ENCODE measurements at places on chromosomes 12 and 14.

DNA sequence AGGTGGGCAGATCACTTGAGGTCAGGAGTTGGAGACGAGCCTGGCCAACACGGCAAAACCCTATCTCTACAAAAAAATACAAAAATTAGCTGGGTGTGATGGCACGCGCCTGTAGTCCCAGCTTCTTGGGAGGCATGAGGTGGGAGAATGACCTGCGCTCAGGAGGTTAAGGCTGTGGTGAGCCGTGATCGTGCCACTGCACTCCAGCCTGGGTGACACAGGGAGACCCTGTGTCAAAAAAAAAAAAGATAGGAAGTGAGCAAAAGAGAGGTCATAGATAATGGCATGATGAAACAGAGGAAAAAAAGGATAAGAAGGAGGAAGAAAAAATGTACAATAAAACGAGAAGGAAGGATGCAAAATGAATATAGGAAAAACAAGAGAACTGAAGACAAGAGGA is 159.5 kb downstream of the ETV6 start:
- DNase-seq: no peak

DNA sequence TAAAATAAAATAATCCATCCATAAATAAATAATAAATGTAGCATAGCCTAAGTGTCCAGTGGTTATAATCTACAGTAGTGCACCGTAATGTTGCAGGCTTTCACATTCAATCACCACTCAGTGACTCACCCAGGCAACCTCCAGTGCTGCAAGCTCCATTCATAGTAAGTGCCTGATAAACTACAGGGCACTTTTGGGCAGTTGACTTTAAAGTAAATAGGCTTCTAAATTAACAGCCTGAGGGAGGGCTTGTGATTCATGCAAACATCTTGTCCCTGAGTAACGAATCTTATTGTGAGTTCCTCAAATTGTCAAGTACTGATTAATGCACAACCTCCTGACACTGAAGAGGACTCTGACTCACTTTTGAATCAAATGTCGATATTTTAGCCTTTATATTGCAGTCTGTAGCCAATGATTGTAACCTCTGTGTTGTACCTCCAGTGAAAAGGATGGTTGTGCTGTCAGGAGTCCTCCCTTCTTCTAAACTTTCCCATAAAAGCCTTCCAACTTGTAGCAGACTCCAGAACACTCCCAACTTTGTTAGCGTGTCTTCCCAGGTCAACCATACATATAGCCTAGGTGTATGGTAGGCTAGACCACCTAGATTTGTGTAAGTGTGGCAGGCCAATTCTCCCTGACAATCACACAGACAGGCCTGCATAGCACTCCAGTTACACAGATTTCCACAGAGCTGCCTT is 55.0 kb upstream of the BICD1 start:
- DNase-seq: no peak

DNA sequence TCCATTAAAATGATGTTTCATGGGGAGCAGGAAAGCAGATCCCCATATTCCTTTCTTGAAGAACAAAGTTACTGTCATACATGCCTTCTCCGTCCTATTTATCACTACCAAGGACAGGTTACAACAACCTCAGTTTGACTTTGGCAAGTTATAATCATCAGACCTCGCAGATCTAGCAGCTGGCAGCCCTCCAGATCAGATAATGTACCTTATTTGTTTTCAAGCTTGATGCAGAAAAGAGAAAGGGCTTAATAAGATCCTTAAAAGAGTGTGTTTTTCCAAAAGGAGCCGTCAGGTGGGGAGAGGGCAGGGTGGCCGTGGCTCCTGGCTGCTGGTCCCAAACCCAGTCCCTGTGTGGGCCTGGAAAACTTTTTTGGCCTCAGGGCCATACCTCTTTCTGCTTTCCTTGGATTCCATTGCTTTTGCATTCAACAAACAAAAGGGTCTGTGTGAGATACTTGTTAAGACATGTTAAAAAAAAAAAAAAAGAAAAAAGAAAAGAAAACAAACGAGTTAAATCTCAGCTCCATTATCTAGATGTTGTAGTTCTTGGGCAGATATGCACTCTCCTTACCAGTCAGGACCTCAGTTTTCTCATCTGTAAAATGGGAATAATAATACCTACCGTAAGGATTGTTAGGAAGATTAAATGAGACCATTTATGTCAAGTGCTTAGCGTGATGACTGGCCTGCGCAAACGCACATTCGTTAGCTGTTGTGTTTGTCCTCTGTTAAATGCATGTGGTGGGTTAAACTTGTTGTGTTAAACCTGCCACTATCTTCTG is 64.6 kb downstream of the B4GALNT3 start:
- no peak for DNase-seq

- DNase-seq: no peak
These were observed 107.8 kb downstream of the CRACR2A start for GRCh38 chr12:3645091-3645490.

GRCh38 chr12:95202691-95203486 is 14.4 kb downstream of the FGD6 start:
- no peak for DNase-seq

GRCh38 chr12:127886827-127887226 is 380.1 kb upstream of the TMEM132C start:
- no peak for DNase-seq

DNA sequence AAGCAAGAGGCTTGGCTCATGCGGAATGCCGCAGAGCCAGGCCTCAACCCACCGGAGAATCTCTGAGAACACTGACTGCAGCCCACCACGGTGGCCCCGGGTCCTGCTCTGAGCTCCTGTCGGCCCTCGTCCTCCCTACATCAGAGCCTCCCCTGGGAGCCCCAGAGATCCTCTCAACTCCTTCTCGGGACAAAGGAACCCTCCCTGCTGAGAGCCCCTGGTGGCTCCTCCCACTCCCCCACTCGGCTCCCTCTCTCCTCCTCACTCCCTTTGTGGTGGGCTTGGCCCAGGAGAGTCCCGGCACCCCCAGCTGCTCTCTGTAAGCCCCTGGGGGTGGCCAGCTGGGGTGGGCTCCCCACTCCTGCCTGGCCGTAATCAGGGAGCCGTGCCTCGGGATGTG is 11.1 kb upstream of the INF2 start:
- no peak for DNase-seq

- DNase-seq: no peak
These were observed 87.2 kb upstream of the FGD4 start for GRCh38 chr12:32312049-32312670.

DNA sequence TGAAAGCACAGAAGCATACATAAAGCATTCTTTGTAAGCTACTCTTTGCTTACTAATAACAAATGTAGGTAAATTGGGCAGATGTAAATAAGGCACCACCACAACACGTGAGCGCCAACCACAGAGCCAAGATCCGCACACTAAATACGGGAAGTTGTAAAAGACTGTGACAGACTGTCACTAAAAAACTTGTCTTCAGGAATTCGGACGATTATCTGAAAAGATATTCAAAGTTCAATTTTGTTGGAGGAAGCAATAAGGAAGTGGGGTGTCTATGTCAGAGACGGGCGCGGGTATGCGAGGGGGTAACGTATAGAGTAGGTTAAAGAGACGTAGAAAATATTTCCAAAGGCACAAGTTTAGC is 1.5 kb upstream of the HSP90B1 start:
- DNase-seq: no peak

DNA sequence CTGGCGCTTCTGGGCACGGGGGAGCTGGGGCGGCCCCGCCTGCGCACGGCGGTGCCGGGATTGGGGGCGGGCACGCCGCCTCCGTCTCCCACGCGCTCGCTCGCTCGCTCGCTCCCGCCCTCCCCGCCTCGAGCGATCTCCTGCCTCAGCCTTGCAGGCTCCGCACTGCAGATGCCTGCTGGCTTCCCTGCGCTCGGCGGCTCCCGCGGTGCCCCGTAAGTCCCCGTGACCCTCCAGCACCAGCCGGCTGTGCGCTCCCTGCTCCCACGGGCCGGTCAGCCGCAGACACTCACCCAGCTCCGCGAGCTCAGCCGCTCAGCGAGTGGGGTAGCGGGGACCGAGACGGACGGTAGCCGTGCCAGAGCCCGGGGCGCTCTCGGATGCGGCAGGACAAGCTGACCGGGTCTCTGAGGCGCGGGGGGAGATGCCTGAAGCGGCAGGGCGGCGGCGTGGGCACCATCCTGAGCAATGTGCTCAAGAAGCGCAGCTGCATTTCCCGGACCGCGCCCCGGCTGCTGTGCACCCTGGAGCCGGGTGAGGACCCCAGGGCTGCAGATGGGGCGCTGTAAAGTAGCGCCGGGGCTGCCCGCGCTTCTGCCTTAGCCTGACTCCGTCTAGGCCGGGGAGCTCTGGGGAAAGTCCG is at the start of gene TBC1D30:
TSS of gene TBC1D30 (plus strand) at position 148 of the 643 bp plus-strand sequence. CDS start at position 381, 233 bp downstream.
- DNase-seq: peak; percentile 23

DNA sequence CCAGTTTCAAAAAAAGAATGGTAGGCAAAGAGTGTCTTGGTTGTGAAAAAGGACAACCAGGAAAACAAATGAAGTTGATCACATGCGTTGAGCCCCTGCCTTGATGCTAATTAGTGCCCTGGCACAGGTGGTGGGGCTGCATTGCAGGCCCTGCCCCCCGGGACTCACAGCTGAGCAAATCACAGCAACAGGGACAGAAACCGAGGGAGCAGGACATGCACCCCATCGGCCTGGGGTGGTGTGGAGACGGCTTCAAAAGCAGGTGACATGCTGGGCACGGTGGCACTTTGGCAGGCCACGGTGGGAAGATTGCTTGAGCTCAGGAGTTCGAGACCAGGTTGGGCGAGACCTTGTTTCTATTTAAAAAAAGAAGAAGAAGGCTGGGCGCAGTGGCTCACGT is 1.1 kb upstream of the PAPLN start:
- no peak for DNase-seq

DNA sequence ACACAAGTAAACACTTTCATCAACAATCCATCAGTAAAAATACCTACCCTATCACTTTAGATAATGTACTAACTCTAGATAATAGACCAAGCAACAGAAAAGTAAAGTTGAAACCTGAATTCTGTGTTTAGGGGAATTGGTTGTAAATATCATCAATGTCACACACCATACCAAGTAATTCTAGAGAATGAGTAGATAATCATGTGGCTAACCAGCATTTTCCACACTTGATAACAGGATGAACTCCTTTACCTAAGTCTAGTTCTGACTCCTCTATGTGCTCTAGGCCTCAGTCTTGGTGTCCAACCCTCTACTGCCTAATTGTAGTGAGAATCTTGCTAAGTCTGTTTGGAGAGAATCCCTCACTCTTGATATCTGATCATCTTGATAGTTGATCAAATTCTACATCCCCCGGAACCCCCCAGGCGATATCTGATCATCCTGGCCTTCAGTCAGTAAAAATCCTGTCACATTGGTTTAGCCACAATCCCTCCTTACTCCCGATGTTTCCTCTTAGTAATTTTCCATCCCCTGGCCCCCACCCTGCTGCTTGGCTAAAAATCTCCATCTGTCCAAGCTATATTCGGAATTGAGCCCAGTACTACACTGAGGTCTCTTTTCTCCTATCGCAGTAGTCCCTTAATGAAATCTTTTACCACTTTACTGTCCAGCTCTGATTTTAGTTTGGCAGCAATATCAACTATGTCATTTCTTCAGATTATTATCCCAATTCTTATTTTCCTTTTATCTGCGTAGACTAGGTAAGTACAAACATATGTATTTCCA is 3.4 kb upstream of the SLCO1A2 start:
- no peak for DNase-seq

- DNase-seq: no peak
These were observed 389.9 kb downstream of the ADAMTS20 start for GRCh38 chr12:43162138-43162537.

- no peak for DNase-seq
These were observed 25.3 kb upstream of the EVL start for GRCh38 chr14:100039903-100040302.

DNA sequence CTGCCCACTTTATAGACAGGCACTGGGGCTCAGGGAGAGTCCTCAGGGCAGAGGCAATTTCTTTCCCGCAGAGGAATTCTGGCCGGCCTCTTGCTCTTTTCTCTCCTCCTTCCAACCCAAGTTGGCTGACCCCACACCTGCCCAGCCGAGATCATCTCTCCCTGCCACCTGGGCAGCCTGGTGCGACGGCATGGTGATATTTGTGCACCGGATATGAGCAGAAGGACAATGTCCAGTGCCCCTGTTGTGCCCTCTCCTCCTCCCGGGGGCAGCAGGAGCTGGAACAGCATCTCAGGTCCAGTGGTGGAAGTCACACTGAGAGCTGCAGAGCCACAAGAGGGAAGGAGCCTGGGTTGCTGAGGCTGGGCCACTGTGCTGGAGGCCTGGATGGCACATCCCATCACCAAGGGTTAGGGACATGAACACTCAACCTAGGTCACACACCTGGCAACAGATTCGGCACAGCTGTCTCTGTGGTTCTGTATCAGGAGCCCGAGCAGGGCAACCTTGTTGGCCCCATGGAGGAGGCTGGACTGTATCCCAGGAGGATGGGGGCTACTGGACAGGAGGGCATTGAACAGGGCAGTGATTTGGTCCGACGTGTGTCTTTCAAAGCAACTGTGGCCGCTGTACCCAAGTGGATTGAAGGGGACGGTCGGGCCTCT is 57.7 kb upstream of the DIO3 start:
- no peak for DNase-seq

- DNase-seq: no peak
These were observed 78.9 kb downstream of the SNAPC1 start for GRCh38 chr14:61841145-61841544.

DNA sequence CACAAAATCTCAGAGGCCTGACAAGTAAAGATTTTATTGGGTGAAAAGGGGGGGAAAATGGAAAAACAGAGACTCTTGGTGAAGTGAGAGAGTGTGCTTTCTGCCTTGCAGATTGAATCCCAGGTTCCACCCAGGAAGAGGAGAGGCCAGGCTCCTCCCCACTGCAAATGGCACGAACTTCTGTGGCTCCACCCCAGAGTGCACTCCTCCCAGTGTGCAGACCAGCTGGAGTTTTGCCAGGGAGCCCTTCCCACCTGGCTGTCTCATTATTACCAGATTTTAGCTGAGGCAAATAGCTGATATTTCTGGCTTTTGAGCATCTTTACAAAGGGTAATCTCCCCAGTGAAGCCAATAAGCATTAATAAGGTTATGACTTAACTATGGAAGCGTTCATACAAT is 51.9 kb downstream of the TESPA1 start:
- no peak for DNase-seq

DNA sequence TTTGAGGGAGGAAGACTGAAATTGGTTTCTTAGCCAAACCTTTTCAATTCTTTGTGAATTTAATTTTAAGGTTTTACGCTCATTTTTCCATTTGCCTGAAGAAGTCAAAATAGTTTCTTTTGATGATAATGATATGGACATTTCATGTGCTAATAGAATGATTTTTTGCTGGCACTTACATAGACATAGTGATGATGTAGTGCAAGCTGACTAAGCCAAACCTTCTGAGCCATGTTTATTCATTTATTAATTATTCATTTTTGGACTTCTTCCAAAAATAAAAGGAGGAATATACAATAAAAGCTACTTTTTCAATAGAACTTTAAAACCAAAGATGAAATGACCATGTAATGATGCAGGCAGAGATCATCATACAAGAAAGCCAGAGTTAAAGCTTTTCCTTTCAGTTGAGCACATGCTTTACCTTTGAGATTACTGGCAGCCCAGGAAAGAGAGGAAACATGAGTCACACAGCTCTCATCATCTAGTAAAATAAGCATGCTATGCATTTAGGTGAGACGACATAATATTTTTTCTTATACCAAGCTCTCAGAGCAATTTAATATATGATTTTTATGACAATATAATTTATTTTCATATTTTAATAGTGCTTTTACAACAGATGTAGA is 24.8 kb downstream of the KCNA1 start:
- no peak for DNase-seq

Data from stimulated activated CD4-positive, alpha-beta T cell treated with anti-CD3 and anti-CD28 coated beads, Interleukin-12 subunit alpha, Interleukin-12 subunit beta, amount 100 ng/mL, for 24 hours (primary cell).